ENCODE measurements at places on chromosomes 6 and 20.

- DNase-seq = no peak
Measured at GRCh38 chr6:140537834-140538705, 1163.6 kb upstream of the CITED2 start.

DNA sequence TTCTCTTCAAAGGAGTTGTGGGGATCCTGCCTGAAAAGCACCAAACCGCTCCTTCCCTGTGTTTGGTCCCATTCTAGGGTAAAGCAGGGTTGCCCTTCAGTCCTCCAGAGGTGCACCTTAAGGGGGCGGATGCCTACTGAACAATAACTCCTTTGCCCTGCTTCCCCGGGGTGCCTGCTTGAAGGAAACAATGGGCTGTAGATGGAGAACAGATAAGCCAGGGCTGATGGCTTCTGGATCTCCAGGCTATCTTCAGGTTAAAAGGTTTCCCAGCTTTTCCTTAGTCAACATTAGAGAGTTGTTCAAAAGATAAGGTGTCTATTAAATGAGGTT lies 5.4 kb upstream of the PRDM1 start:
- DNase-seq = no peak

DNA sequence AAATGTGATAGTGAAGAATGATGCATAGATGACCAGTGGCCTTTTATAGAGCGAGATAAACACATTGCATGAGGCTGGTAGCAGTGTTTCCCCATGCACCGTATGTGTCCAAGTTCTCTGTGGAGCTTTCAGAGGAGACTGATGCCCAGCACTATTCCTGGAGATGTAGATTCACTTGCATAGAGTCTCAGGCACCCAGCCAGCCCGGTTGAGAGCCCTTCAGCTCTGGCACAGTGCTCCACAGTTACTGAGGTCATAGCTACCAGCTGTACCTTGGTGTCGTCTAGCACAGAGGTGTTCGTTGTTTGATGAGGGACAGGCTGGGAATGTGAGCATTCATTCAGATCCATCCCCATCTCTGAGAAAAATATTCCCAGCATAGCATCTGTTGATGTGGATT lies 328.9 kb downstream of the FARS2 start:
- DNase-seq = no peak

DNA sequence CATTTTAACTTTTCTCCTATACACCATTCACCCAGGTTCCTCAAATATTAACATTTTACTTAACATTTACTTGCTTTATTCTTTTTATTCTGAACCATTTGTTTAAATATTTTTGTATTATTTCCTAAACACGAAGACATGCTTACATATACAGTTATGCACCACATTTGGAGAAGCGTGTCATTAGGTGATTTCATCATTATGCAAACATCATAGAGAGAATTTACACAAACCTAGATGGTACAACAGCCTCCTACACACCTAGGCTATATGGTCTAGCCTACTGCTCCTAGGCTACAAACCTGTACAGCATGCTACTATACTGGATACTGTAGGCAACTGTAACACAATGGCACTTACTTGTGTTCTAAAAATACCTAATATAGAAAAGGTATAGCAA lies 6.6 kb downstream of the TDP2 start:
- no peak for DNase-seq

DNA sequence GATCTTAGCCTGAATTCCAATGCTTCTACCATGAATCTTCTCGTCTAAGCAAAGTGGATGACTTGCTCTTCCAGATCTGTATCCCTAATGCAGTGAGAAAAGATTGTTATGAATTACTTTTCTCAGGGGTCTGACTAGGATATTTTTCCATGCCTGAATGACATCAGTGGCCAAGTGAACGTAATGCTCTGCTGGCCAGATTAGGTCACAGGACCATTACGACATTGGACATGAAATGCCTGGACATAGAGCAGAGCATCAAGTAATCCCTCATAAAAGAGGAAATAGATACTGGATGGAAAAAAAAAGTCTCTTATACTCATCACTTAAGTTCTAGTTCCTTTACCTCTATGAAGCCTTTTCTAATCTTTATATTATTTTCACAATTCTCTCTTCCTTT lies 12.1 kb upstream of the THEMIS start:
- no peak for DNase-seq

- DNase-seq = no peak
Measured at GRCh38 chr6:21181866-21182265, 411.7 kb upstream of the SOX4 start.

DNA sequence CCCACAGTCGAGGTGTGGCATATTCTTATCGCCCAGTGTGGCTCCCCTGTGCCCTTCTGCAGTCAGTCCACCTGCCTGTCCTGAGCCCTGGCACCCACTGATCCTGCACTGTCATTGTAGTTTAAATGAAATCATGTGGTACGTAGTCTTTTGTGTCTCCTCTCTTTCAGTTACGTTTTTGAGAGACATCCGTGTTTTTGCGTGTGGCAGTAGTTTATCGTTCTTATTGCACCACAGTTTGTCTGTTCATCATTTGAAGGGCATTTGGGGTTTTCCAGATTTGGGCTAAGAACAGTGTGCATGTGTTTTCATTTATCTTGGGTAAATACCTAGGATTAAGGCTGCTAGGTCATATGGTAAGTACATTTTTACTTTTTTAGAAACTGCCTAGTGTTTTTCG lies 49.3 kb downstream of the SPATA2 start:
- DNase-seq = no peak

DNA sequence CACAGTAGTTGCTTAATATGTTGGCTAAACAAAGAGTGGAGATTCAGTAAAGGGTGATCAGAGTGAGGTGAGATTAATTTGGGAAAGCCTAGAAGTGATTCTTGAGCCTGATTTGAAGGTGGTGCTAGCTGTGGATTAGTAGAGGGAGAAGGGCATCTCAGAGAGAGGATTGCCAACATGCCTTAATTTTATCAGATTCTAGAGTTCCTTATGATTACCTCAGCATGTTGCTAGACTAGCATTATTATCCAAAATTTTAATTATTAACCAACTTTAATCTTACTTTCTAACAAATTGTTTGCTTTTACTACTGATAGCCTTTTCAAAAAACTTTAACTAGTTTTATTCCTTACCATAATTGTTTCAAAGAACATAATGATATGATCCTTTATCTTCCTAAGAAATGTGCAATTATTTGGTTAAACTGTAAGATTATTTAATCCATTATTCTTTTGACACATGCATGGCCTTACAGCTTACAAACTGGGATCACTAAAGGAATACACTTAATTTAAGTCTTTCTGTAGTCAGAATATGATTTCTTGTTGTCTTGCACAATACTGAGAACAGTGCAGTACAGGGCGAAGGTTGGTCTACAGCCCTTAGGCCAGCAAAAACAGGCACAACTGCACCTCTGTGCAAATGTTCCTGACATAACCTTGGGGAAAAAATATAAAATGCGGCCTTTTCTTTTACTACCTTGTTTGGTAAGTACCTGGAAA lies 88.9 kb downstream of the SLC16A10 start:
- DNase-seq = no peak

GRCh38 chr6:11778648-11779328 lies at the start of gene ADTRP:
Gene ADTRP (minus strand): TSS chr6:11778803. CDS start chr6:11778759, 44 bp downstream.
- DNase-seq = no peak

GRCh38 chr6:118897386-118897785 lies 3.4 kb downstream of the ASF1A start:
- no peak for DNase-seq

DNA sequence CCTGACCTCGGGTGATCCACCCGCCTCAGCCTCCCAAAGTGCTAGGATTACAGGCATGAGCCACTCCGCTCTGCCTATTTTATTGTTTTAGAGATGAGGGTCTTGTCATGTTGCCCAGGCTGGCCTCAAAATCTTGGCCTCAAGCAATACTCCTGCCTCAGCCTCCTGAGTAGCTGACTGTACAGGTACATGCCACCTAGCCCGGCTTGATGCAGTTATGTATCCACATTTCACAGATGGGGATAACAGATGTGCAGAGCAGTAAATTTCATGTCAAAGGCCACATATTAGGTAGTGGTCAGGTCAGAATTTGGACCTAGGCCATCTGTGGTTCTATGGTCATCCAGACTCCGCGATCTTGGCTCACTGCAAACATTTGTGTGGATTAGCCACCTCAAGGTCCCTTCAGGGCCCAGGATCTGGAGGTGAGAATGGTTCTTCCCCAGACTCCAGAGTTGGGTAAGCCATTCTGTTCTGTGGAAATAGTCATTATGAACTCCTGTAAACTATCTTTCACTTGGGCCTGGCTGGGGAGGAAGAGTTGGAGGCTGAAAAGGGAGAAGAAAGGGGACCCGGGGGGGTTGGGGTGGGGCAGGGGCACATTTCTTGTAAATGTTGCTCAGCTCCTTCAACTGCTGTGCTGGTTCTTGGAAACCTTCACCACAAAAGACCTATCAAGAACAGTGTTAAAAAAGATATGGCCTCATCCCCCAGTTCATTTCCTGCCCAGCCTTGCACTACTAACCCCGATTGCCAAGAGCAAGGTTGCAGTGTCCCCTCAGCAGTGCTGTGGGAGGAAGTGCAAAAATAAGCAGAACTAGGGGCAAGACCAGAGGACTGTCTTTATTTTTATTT lies 13.0 kb downstream of the PIM1 start:
- DNase-seq = no peak

DNA sequence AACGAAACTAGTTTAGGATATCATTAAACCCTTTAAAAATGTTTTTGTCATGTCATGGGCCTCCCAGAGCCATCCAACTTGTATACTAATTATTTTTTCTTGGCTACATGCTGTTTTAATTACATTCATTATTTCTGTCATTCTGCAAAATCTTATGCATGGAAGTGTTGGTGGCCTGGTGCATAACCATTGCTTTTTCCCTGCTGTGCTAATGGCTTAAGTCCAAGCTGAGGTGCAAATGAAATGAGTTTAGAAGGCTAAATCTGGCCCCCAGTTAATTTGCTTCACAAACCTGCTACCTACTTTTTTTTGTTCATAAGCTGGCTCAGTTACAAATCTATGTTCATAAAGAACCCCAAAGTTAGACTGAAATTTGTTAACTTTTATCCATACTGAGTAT lies 1249.9 kb downstream of the EPHA7 start:
- DNase-seq = no peak

GRCh38 chr20:49983123-49983847 lies 505 bp downstream of the SNAI1 start:
- DNase-seq = no peak

DNA sequence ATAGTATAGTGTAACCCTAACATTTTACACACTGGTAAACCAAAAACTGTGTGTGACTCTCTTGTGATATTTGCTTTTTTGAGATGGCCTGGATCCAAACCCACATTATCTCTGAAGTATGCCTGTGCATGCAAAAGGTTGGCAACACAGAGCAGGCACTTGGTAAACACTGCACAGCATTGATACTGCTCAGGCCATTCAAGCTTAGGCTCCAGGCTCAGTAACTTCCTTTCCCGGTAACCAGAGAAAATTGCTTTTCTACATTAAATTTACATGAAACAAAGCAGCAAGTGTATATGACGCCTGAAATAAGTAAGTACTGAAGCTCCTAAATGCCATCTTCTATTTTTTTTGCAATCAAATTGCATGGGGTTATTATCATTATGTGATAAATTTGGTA lies 205.7 kb downstream of the EPM2A start:
- no peak for DNase-seq

GRCh38 chr6:135304883-135305282 lies 123.8 kb downstream of the MYB start:
- DNase-seq = no peak

GRCh38 chr6:89970072-89970471 lies 75.8 kb downstream of the GJA10 start:
- DNase-seq = no peak

- no peak for DNase-seq
Measured at GRCh38 chr6:40887792-40888340, 151.2 kb downstream of the UNC5CL start.

Data from sciatic nerve (tissue), 2 donors.